ENCODE measurements at places on chromosomes 5 and 9.

DNA sequence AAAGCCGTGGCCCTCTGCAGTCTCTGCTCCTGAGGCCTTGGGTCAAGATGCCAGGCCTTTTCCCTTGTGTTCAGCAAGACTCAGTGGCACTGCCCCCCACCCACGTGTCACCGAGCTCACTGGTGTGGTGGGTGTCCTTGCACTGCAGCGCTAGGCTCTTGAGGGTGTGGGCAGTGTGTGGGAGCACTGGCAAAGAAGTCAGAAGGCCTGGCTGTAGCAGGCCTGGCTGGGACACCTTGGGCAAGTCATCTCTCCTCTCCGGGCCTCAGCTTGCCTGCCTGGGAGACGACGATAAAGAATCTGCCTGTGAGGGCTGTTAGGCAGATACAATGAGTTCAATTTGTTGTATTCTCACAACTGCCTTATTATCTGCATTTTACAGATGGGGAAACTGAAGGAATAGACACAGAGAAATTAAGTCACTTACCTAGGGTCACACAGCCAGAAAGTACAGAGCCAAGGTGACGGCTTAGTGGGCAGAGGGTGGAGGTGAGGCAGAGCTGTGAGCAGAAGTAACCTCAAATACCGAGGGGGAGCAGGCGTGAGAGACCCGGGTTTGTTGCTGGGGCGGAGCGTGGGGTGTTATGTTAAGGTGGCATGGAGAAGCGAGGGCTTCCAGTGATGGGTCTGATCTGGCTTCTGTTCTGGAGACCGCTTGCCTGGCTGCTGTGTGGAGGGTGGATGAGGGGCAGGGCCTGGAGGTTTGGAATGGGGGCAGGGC is 1.4 kb downstream of the TSPAN17 start:
- DNase-seq: no peak

GRCh38 chr9:105881654-105882349 is 187.5 kb downstream of the TMEM38B start:
- DNase-seq: peak; percentile 17

DNA sequence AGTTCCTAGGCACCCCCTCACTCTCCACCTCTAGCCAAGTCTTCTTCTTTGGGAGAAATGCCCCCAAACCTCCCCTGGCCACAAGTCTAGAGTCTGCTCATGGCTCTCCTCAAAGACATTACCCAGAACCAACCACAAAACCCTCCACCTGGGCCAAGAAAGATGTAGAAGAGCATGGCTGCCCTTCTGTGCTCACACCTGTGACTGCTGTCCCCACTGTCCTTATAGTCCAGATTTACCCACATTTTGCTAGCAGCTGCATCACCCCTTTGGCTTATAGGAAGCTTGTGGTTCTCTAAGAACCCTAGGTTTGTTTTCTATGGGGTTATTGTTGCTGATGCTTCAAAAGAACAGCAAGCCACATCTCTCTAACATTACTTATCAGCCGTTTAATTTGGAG is 6.1 kb upstream of the GABBR2 start:
- no peak for DNase-seq

GRCh38 chr9:137168904-137169856 is 671 bp downstream of the LRRC26 start:
- no peak for DNase-seq

Measured in stimulated activated CD8-positive, alpha-beta memory T cell treated with anti-CD3 and anti-CD28 coated beads, Interleukin-15, amount 100 ng/mL, for 4 hours (primary cell).